ENCODE measurements at places on chromosomes 3 and 15. TPM values are rescaled to one million over a fixed set of nuclear protein-coding genes. Genes with fewer than 3 reads are reported as not detected.

Gene MCTP2
- 16.6 TPM for polyA plus RNA-seq

Gene MYZAP
- polyA plus RNA-seq = 5.7 TPM

Gene CCDC33
- not detected for polyA plus RNA-seq

DNA sequence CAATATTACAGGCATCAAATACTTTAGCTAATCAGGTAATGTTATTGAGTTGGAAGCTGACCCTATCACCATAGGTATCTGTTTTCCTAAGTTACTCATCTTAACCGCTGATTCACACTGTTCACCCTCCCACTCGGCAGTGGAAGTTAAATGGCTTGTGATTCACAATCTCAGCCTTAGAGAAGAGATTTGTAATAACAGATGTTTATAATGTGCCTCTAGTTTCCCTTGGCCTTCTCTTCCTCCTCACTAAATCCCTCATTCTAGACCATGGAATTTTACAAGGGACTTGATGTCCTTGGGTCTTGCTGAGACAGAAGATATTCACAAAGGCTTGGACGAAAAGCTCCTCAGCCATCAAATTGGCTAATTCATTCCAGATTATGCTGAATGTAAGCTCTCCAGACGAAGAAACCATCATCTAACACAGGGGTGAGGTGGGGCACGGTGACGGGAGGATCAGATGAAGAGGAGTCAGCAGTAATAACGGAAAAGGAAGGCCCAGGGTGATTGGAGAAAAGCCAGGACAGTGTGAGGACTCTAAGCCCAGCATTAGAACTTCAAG lies 931.7 kb downstream of the MCTP2 start:
- DNase-seq = no peak

DNA sequence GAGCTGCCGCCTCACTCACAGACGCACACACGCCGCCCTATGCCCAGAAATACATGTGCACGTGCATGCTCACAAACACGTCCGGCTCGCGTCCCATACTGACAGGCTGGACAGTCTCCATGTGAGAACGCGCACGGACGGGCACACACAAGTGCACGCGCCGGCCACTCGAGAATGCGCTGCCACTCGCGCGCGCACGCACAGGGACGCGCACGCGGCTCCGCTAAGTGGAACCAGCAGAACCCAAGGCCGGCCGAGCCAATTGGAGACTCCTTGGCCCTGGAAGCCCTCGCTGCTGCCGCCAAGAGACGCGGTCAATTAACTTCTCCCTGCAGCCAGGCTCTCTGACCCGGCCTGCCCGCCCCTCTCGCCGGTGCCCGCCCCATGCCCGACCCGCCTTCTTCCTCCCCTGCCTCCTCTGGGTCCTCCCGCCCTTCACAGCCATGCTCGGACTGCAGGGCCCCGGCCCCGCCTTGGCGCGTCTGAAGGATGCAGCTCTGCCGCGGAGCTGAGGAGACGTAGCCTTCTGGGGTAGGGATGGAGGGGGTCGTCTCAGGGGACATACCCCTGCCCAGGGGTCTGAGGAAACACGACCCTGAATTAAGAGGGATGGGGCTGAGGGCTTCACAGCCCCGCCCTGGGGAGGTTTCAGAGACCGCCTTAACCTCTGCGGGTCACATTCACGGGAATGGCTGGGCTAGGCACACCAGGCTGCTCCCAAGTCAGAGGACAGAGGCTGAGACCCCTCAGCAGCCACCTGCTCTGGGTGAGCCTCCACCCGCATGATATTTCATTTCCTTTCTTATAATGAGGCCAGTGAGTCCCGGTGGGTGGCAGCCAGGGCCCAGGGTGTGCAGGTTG lies 15.0 kb downstream of the PTH1R start:
- DNase-seq = no peak

DNA sequence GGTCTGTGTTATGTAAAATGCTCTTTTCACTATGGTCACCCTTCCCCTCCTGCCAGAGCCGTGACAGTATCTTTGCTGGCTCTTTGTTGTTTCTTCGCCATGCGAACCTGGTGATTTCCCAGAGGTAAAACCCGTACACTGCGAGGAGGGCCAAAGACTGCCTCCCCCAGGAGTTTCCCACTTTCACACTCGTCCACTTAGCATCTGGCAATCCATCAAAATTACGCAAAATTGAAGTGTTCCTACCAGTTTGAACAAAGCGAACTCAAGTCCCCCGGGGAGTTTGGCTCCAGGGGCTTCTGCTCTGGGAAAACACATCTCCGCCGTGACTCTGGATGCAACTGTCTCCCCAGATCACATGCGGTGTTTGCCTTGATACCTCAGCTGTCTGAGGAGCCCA lies 239.9 kb downstream of the FAM43A start:
- DNase-seq = no peak

All from naive B cell (primary cell).